Naive B cell (primary cell): ENCODE measurements at places on chromosomes 2 and 18. TPM values are rescaled to one million over a fixed set of nuclear protein-coding genes. Genes with fewer than 3 reads are reported as not detected.
A peak's percentile ranks its signal among the peaks of the same experiment; 100 is the strongest.

DNA sequence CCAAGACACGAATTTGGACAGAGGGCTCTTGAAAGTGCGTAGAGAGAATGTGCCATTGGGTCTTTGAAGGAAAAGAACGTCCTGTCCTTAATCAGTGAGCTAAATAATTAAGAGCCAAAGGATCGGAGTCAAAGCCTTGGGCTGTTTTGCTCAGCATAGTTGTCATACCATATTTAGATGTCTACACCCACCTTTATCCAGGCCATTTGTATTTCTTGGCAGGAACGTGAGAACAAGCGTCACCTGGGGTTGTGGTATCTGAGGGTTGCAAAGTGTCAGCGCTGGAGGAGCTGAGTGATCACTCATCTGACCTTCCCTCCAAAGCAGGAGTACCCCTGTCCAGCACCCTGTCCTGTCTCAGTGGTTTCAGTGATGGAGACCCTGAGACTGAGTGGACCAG is 4.5 kb downstream of the LPIN1 start:
- H3K27me3 ChIP-seq, result no peaks in the 10 kb centered on the region
- peak overlapping the region; percentile 44 for H3K4me3 ChIP-seq
- DNase-seq, result no peak
- no peaks in the 10 kb centered on the region for H3K36me3 ChIP-seq
- H3K4me1 ChIP-seq, result peaks cover 79% of the 10 kb centered on the region

- H3K4me3 ChIP-seq, result no peak overlapping the region
- no peak for DNase-seq
Observed at GRCh38 chr2:227932001-227932400, 60.6 kb downstream of the DAW1 start.

- H3K4me3 ChIP-seq, result no peak overlapping the region
- H3K4me1 ChIP-seq, result peaks cover 3% of the 10 kb centered on the region
- H3K27me3 ChIP-seq, result peaks cover 27% of the 10 kb centered on the region
- no peak for DNase-seq
- no peaks in the 10 kb centered on the region for H3K36me3 ChIP-seq
Observed at GRCh38 chr2:26706616-26707473, 14.3 kb downstream of the KCNK3 start.

- H3K4me1 ChIP-seq, result peaks cover 13% of the 10 kb centered on the region
- peaks cover 24% of the 10 kb centered on the region for H3K27me3 ChIP-seq
- no peak for DNase-seq
- H3K36me3 ChIP-seq, result no peaks in the 10 kb centered on the region
Observed at GRCh38 chr2:96505231-96505889, at the start of gene NEURL3. TSS of gene NEURL3 (minus strand) at chr2:96505357. CDS start at chr2:96505286, 71 bp downstream.

GRCh38 chr18:23712445-23712844 is 23.2 kb downstream of the LAMA3 start:
- no peaks in the 10 kb centered on the region for H3K4me1 ChIP-seq
- no peak overlapping the region for H3K4me3 ChIP-seq
- H3K27ac ChIP-seq, result no peak overlapping the region
- peaks cover 8% of the 10 kb centered on the region for H3K36me3 ChIP-seq
- peaks cover 10% of the 10 kb centered on the region for H3K27me3 ChIP-seq
- DNase-seq, result no peak

DNA sequence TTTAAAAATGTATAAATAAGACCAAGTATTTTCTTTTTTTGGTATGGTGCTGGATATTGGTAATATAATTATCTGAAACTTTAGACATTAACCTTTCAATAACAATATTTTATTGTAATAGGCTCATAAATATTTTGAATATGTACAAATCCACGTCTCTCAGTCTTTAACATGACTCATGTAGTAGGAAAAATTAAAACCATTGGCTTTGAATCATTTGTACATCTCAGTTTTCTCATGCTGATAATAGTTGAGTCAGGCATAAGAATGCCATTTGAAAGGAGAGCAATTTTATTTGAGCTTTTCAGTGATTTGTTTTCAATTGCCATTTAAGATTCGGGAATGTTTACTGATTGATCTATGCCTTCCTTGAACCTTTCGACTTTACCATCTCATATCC is 364.8 kb downstream of the TGIF1 start:
- DNase-seq, result no peak
- H3K27ac ChIP-seq, result no peak overlapping the region
- H3K4me1 ChIP-seq, result no peaks in the 10 kb centered on the region
- H3K4me3 ChIP-seq, result no peak overlapping the region
- peaks cover 12% of the 10 kb centered on the region for H3K27me3 ChIP-seq
- H3K36me3 ChIP-seq, result no peaks in the 10 kb centered on the region

DNA sequence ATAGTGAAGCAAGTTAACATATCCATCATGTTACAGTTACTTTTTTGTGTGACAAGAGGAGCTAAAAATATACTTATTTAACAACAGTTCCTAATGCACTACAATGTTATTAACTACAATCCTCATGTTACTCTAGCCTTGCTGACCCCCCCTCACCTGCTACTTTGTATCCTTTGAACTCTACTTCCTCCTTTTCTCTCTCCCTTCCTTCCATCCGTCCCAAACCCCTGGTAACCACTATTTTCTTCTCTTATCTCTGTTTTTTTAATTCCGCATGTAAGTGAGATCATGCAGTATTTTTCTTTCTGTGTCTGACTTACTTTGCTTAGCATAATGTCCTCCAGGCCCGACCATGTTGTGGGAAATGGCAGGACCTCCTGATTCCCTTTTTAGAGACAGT is 59.4 kb downstream of the NPAS2 start:
- H3K27me3 ChIP-seq, result peaks cover 20% of the 10 kb centered on the region
- no peaks in the 10 kb centered on the region for H3K36me3 ChIP-seq
- no peaks in the 10 kb centered on the region for H3K4me1 ChIP-seq
- H3K27ac ChIP-seq, result no peak overlapping the region
- DNase-seq, result no peak

DNA sequence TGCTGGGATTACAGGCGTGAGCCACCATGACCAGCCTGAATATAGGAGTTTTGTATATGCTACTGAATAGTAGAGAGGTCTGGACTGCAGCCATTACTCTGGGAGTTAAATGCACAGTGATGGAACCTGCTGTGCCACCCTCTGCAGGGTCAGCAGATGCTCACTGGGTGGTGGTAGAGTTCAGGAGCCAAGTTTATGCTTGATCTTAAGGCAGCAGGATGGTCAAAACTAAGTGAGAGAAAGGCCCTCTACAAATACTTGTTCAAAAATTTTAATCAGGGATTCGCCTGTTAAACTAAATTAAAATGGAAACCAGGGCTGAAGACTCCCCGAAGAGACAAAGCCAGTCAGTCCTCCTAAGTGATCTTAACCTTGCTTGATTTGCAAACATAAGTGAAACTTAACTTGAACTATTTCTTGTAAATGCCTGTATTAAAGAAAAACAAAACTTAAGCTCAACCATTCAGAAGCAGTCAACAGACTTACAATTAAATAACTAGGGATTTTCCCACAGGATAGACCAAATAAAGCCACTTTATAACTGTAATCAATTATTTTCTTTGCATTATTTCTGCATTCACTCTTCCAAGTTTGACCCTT is 4.2 kb upstream of the WDFY1 start:
- H3K27me3 ChIP-seq, result no peaks in the 10 kb centered on the region
- no peak for DNase-seq
- H3K4me3 ChIP-seq, result peak overlapping the region; percentile 62
- peaks cover 33% of the 10 kb centered on the region for H3K4me1 ChIP-seq
- no peak overlapping the region for H3K27ac ChIP-seq

DQX1 gene
- polyA plus RNA-seq, result not detected
